Activated T-cell treated with anti-CD3 and anti-CD28 coated beads, Interleukin-2, amount 50 U/mL, for 72 hours (primary cell): ENCODE measurements at places on chromosomes 1 and 21. TPM values are rescaled to one million over a fixed set of nuclear protein-coding genes. Genes with fewer than 3 reads are reported as not detected.

CRABP2 gene
- total RNA-seq: 2.5 TPM

KRTAP7-1 gene
- not detected for total RNA-seq

ACTL8 gene
- total RNA-seq: not detected

EEIG2 gene
- 9.9 TPM for total RNA-seq

KCND3 gene
- total RNA-seq: not detected

RHEX gene
- not detected for total RNA-seq

CD1B gene
- not detected for total RNA-seq

BRDT gene
- total RNA-seq: not detected

UBE2U gene
- not detected for total RNA-seq

SLC35D1 gene
- total RNA-seq: 19.6 TPM

GRCh38 chr1:10967090-10967489 is 45.4 kb upstream of the TARDBP start:
- H3K27me3 ChIP-seq: peaks cover 32% of the 10 kb centered on the region
- peaks cover 16% of the 10 kb centered on the region for H3K4me1 ChIP-seq
- H3K27ac ChIP-seq: no peak overlapping the region

GRCh38 chr1:109823543-109824348 is 60.0 kb upstream of the EPS8L3 start:
- H3K36me3 ChIP-seq: no peaks in the 10 kb centered on the region
- peaks cover 55% of the 10 kb centered on the region for H3K4me1 ChIP-seq
- H3K4me3 ChIP-seq: peak overlapping the region; percentile 29
- H3K27me3 ChIP-seq: no peaks in the 10 kb centered on the region
- peak overlapping the region; percentile 45 for H3K27ac ChIP-seq

GRCh38 chr1:225454733-225455132 is 26.9 kb upstream of the LBR start:
- peak overlapping the region; percentile 67 for H3K4me3 ChIP-seq
- DNase-seq: peak; percentile 76
- peaks cover 4% of the 10 kb centered on the region for H3K36me3 ChIP-seq
- no peaks in the 10 kb centered on the region for H3K27me3 ChIP-seq

- H3K36me3 ChIP-seq: peaks cover 1% of the 10 kb centered on the region
- DNase-seq: no peak
- H3K27ac ChIP-seq: no peak overlapping the region
- no peak overlapping the region for H3K4me3 ChIP-seq
- H3K27me3 ChIP-seq: no peaks in the 10 kb centered on the region
These were observed 9.2 kb upstream of the HHIPL2 start for GRCh38 chr1:222557148-222557547.

- DNase-seq: no peak
- H3K27ac ChIP-seq: no peak overlapping the region
- H3K4me1 ChIP-seq: no peaks in the 10 kb centered on the region
- no peaks in the 10 kb centered on the region for H3K27me3 ChIP-seq
These were observed 536.9 kb downstream of the ADGRL2 start for GRCh38 chr1:82337635-82338034.

DNA sequence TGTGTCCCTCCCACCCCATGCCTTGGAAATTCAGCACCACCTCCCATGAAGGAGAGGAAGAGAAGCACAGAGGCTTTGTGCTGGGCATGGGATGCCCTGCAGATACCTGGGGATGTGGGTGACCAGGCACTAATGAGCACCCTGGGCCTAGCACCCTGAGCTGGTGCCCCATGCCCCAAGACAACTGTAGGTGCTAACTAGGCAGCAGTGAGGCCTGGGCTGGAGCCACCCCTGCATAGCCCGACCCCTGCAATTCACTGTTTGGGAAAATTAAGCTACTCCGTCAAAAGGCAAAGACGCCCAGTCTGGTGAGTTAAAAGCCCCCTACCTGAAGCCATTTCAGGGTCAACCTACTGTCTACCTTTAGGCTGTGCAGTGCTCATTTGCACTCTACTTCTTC is 5.4 kb downstream of the KCNA2 start:
- H3K27me3 ChIP-seq: peaks cover 19% of the 10 kb centered on the region
- DNase-seq: no peak
- H3K4me1 ChIP-seq: no peaks in the 10 kb centered on the region
- H3K36me3 ChIP-seq: no peaks in the 10 kb centered on the region
- no peak overlapping the region for H3K27ac ChIP-seq

- peaks cover 68% of the 10 kb centered on the region for H3K36me3 ChIP-seq
- peak overlapping the region; percentile 53 for H3K4me3 ChIP-seq
- H3K27ac ChIP-seq: peak overlapping the region; percentile 95
- DNase-seq: peak; percentile 56
- no peaks in the 10 kb centered on the region for H3K27me3 ChIP-seq
These were observed 25.2 kb downstream of the IL12RB2 start for GRCh38 chr1:67332653-67333529.

DNA sequence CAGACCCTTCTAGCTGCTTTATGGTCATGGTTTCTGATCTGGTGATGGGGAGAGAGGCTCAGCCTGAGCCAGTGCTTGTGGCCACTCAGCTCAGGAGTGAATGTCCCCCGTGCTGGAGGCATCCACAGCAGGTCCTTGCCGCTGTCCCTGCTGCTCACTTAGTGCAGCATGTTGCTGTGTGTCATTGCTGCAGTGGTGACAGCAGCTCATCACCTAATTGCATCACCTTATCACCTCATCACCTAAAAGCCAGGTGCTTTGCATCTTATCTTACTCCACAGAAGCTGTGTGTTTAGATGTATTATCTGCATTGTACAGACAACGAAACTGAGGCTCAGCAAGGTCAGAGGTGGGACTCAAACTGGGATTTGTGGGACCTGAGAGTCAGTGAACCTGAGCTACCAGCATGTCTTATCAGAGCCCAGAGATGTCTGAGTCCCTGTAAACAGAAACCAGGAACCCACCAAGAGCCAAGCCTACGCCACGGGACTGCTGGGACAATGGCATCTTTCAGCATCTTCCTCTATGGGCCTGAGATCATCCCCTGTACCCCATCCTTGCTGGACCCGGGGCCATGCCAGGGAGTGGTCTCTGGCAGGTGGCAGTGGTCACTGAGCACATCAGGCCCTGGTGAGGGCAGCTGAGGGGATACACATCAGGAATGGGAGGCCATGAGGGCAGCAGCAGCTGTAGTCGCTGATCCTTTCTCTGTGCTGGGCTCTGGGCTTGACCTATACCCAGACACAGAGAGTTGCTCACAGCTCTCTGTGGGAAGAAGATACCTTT is 6.5 kb downstream of the PODN start:
- no peaks in the 10 kb centered on the region for H3K36me3 ChIP-seq
- no peaks in the 10 kb centered on the region for H3K4me1 ChIP-seq
- no peak overlapping the region for H3K27ac ChIP-seq
- no peak for DNase-seq
- no peak overlapping the region for H3K4me3 ChIP-seq

DNA sequence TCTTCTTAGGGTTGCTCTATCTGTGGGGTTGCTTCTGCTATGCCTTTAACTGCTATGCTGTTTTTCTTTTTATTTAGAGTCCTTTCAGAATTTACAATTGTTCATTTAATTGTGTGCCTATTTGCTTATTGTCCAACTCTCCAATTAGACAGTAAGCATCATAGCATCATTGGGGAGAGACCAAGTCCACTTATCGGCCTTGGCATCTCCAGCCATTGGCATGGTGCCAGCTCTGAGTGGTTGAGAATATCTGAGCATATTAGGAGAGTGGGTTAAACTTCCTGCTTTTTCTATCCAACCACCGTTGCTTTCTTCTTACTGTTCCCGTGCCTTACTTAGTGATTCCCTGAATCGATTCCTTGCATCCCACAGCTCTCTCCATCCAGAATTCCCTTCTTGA is 535.0 kb downstream of the AJAP1 start:
- no peaks in the 10 kb centered on the region for H3K4me1 ChIP-seq
- no peak overlapping the region for H3K27ac ChIP-seq
- H3K36me3 ChIP-seq: no peaks in the 10 kb centered on the region
- DNase-seq: no peak
- no peak overlapping the region for H3K4me3 ChIP-seq

GRCh38 chr1:215131291-215131690 is 48.8 kb downstream of the KCNK2 start:
- H3K27me3 ChIP-seq: no peaks in the 10 kb centered on the region
- no peaks in the 10 kb centered on the region for H3K4me1 ChIP-seq
- no peak overlapping the region for H3K27ac ChIP-seq
- no peak for DNase-seq

DNA sequence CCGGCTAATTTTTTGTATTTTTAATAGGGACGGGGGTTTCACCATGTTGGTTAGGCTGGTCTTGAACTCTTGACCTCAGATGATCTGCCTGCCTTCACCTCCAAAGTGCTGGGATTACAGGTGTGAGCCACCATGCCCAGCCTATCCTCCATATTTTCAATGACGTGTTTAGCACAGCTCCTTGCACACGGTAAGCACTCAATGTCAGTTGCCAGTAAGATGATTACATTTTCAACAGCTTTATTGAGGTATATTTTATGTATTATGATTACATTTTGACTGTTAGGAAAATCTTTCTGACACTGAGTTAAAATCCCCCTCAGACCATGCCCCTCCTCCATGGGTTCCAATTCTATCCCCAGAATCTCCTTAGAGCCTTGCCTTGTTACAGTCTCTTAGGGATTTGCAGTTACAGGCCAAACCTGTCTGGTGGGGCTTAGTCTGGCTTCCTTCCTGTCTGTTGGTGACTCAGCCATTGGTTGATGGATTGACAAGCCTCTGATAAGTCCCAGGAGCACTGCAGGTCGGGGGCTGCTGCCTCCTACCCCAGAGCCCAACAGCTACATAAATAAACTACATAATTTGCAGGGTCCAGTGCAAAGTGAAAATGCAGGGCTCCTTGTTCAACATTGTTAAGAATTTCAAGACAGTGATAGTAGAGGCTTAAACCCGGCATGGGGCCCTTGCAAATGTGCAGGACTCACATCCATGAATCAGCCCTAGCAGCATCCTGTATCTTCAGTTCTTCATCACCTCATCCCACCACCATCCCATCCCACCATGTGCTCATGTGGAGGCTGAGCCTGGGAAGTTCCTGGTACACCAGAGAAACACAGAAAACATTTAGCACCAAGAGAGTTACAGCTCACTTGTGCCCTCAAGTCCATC is 23.4 kb downstream of the COA7 start:
- peaks cover 15% of the 10 kb centered on the region for H3K4me1 ChIP-seq
- no peaks in the 10 kb centered on the region for H3K27me3 ChIP-seq

DNA sequence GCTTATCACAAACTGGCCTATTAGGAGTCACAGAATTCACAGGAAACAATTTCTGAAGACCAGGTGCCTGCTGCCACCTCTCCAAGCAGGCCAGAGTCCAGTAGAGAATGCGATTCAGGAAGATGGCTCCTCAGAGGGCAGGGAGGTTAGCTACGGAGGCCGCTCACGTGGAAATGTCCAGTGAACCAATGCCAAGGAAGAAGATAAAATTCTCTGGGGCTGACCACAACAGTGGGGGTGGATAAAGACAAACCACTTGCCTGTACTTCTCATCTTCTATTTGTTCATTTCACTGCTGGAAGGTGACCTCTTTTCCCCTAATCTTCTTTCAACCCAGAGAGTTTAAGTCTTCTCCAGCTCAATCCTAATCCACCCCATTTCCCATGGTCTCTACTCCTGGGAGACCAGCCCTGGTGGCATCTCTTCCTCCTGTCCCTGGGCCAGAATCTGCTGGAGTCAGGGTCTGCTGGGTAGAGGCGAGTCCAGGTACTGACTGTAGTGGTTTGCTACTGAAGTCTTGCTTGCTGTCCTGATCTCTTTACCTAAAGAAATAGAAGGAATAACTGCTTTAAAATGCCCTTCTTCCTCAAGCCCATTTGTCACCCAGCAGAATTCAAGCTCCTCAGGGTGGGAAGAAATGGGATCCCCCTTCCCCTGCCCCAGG is 3.2 kb downstream of the PSRC1 start:
- no peaks in the 10 kb centered on the region for H3K27me3 ChIP-seq
- H3K4me1 ChIP-seq: peaks cover 25% of the 10 kb centered on the region
- H3K36me3 ChIP-seq: peaks cover 4% of the 10 kb centered on the region
- no peak for DNase-seq
